ENCODE measurements at places on chromosomes 5 and 9.

DNA sequence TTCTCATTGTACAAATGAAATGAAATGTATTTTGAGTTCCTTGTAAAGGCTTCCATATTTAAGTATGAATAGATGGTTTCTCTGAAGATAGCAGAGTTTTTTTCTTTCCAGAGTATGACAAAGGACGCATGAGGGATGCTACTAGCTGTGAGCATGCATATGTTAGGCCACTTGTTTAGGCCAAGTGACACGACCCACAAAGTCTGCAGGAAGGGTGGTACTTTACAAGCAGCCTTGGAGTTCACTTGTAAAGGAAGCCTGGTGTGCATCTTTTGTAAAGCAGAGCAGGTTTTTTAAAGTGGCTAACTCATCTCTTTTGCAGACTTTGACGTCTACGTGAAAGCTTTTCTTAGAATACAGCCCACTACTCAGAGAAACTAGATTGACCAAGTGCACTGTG is 300.4 kb upstream of the RFX3 start:
- no peak for DNase-seq

GRCh38 chr5:61313960-61314681 is 17.9 kb upstream of the ZSWIM6 start:
- DNase-seq = no peak

- peak; percentile 7 for DNase-seq
These were observed 99.1 kb upstream of the RASGRF2 start for GRCh38 chr5:80860924-80861613.

GRCh38 chr5:154278908-154279307 is 88.4 kb downstream of the GALNT10 start:
- DNase-seq = no peak

DNA sequence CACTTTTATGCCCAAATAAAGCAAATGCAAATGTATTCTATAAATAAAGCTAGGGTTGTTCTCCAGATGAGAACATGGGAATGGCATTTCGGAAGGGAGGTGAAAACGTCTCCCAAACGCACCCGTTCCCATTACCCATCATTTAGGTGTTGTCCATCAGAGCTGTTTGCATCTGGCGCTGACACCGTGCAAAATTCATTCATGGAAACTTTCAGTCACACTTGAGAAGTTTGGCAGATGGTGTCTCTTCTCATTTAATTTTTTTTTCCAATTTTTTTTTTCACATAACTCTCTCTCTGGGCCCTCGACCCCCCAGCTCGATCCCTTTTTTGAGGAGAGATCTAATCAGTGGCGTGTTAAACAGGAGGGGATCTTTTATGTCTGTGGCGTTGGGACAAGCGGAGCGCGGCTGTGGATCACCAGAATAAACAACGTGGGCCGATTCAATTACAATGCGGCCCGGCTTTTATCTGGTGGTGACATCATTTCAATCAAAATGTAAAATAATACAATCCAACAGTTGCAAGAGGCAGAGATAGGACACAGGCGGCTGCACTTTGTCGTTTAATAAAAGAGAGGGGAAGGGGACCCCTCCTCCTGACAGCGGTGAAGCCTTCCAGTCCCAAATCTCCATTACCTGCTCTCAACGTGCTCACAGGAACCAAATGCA is 246.1 kb upstream of the IRX4 start:
- DNase-seq = no peak

GRCh38 chr9:70133253-70134208 is 89.9 kb downstream of the MAMDC2 start:
- no peak for DNase-seq

- no peak for DNase-seq
These were observed 271.9 kb downstream of the SLIT3 start for GRCh38 chr5:169029037-169029436.

DNA sequence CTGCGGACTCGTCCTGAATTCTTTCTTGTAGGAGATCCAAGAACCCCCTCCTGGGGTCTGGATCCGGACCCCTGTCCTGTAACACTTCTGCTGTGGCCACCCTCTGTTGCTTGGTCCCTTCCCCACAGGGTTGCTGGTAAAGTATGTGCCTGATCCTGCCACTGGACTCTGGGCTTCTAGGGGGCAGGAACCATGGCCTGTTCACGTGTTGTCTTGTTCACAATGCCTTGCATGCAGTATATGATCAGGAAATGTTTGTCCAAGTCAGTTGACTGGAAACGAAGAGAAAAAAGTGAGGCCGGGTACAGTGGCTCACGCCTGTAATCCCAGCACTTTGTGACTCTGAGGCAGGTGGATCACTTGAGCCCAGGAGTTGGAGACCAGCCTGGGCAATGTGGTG is 139.3 kb upstream of the ALDH1B1 start:
- no peak for DNase-seq

GRCh38 chr5:105868038-105868780 is 1802.5 kb downstream of the EFNA5 start:
- DNase-seq = no peak

DNA sequence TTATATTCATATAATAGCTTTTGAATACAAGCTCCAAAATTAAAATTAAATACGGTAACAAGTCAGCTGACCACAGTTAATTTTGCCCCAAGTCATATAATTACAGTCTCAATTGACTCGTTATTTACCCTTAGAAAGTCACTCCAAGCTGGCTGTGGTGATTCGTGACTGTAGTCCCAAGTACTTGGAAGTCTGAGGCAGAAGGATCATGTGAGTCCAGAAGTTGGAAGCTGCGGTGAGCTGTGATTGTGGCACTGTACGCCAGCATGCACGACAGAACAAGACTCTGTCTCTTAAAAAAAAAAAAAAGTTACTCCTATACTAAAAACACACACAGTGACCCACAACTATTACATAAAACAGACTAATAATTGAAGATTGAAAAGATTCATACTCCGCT is 31.6 kb upstream of the DTWD2 start:
- DNase-seq = no peak

DNA sequence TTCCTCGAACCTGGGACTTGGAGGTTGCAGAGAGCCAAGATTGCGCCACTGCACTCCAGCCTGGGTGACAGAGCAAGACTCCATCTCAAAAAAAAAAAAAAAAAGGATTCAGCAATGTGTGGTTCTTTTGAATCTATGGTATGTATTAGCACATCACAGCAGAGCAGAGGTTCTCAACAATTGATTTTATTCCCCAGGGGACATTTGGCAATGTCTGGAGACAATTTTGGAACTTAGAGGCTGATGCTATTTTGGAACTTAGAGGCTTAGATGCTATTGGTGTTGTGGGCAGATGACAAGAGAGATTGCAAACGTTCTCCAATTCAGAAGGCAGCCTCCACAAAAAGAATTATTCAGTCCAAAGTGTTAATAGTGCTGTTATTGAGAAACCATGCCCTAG is 115.2 kb downstream of the TMC1 start:
- no peak for DNase-seq

GRCh38 chr9:128901379-128901778 is 19.4 kb upstream of the PHYHD1 start:
- no peak for DNase-seq

GRCh38 chr5:81425569-81425968 is 31.6 kb upstream of the ACOT12 start:
- no peak for DNase-seq

DNA sequence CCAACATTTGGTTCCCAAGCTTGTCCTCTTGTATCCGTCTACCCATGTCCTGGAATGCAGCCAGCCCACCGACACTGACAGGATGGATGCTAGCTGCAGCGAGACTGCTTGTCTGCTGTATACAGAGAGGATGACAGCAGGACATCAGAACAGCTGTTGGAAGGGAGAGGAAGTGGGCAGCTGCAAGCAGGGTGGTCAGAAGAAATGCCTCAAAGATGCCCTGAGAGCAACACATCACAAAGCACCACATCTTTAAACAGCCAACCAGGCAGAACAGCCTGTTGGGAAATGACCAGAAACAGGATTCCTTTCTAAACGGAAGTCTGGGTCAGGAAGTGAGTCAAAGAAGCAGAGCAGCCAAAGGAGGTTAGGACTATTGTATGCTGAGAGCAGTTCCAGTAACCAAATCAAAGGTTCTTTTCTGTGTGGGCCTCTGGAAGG is 219.1 kb downstream of the NDUFS4 start:
- no peak for DNase-seq

GRCh38 chr5:77599679-77600078 is 38.8 kb downstream of the OTP start:
- DNase-seq = no peak

GRCh38 chr5:88846434-88846833 is 36.5 kb downstream of the MEF2C start:
- DNase-seq = no peak

DNA sequence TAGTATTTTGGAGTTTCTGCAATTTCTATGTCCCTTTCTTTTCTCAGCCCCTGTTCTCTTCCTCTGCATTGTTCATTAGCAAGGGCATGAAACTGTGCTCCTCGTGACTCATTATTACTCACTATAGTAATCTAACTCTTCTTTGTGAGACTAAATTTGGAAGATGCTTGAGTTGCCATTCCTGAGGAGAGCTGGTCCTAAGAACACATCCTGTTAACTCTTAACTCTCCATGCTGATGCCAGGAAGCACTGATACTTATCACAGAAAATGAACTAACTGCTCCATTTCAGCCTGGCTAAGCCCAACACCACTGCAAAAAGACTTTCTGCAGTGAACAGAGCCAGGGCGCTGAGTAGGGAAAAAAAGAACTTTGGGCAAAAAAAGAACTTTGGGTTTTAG is 10.6 kb upstream of the CSNK1A1 start:
- DNase-seq = peak; percentile 42

DNA sequence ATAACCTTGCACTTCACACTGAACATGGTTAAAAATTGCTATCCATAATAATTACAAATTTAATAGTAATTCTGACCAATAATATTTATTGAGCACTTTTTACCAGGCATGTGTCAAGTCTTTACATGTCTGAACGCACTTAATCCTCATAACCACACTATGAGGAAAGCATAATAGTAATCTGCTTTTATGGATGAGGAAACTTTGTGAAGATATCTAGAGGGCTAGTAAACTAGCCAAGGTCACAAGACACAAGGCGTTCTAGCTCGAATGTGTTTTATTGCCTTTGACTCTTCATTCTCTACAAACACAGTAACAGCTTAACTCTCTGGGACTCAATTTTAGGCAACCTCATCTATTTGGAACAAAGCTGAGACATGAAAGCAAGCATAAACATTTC is 205.1 kb downstream of the ARHGEF28 start:
- DNase-seq = no peak

- DNase-seq = peak; percentile 45
These were observed 60.5 kb downstream of the ROPN1L start for GRCh38 chr5:10502130-10502529.

- DNase-seq = no peak
These were observed 234.3 kb downstream of the FANCC start for GRCh38 chr9:95083086-95083768.

DNA sequence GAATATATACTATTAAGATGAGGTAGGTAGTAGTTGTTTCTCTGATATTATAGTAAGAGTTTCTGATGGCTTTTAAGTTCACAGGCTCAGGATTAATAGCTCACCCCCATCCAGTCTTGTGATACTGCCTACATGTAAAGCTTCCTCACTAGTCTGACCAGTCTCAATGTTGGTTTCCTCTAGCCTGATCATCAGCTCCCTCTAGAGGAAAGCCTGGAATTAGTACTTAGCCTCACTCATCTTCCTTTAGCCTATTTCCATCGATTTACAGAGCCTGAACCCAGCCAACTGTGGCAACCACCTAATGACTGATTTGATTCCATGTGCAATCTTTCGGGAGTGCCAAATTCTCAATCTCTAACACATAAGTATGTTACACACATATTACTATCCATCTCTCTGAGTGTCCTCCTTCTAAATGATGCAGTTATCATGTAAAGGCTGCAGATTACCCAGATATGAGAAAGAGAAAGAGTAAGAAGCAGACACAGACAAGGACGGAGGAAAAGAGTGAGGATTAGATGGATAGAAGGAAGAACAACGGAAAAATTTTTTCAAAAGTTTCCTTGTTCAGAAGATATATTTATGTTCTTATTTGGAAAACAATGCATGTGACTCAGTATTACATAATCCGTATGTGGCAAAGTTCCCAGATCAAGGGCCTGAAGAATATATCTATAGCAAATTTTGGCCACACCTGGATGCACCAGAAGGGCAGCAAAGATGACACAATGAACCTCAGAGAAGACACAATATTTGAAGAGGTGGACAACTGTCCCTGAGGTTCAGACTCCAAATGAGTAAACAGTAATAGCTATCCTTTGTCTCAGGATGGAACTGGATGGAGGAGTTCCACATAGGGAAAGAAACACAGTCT is 333.7 kb downstream of the ELAVL2 start:
- DNase-seq = peak; percentile 19

DNA sequence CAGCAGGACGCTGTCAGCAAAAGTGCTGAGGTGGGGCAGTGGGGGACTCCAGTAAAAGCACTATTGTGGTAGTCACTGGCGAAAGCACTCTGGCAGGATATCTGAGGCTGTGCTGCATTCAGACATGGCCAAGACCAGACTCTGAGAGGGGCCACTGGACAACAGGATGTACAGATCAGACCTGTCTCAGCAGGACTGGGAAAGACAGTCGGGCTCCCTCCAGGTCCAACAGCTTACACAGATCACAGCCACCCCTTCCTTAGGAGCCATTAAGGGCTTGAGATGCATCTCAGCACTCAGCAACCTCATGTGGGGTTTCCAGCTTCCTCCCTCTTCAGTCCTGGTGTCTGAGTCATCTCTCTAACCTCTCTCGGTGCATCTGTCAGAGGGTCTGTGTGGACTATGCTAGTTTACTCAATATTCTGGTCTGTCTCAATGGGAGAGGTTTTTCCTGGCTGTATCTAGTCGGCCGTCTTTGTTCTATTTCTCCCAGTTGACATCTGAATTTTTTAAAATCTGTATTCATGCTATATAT is 154.5 kb downstream of the CWC27 start:
- DNase-seq = no peak

- no peak for DNase-seq
These were observed 49.0 kb downstream of the MSX2 start for GRCh38 chr5:174773371-174773770.

DNA sequence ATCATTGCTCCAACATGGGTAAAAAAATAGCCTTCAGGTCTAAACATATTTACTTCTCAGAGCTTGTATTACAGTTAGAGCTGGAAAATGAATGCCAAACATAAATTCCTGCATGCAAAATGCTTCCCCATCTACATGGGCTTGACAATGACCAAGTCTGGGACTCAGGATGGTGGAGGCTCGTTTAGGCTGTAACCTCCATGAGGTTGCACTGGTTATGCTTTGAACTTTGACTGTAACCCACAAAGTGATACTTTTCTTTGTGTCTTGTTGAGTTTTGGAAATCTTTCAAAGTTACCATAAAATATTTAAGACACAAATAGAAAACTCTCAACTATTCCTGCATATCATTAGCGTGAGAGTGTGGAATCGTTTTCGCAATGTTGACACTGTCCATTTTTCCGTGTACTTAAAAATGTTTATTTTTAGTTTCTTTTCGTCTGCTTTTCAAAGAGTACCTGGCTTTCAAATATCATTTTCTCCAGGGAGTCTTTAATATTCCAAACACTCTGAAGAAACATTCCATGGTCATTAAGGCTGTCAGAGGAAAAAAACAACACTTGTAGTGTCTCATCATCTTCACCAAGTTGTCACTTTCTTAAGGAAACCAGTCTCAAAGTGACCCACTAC is 487.8 kb downstream of the ENC1 start:
- no peak for DNase-seq
